Choroid plexus epithelial cell (primary cell): ENCODE measurements at places on chromosomes 1 and 21.

GRCh38 chr21:37208056-37208721 is 58.9 kb downstream of the VPS26C start:
- DNase-seq, result no peak

DNA sequence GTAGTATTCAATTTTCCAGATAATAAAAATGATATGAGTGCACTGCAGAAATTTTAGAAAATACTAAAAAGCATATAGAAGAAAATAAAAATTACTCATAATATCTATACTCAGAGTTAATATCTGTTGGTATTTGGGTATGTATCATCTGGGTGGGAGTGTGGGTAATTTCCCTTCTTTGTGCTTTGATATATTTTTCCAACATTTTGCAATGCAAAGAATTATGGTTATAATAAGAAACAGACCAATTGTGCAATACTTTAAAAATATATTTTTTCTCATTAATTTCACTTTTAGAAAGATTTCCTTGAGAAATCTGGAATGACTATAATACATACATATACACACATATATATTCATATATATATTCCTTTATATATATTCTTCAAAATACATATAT is 665.7 kb downstream of the ADGRL2 start:
- no peak for DNase-seq

- DNase-seq, result no peak
These were observed 231.9 kb downstream of the SDCCAG8 start for GRCh38 chr1:243487649-243488227.

- no peak for DNase-seq
These were observed 143.0 kb downstream of the DNM3 start for GRCh38 chr1:171984262-171984661.

DNA sequence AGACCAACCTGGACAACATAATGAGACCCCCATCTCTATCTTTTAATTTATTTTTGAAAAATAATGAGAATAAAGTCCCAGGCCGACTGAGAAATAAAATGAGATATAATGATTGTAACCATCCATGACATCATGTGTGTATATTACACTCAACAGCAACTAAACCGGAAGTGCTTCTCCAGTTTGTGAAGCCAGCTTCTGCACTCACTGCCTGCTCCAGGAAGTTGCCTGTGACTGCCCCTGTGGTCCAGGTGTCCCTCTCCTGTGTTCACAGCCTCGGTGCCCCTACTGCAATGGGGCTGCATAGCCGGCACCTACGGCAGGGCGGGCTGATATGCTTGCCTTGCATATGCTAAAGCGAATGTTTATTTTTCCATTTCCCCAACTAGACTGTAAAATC is 68.3 kb downstream of the SSBP3 start:
- peak; percentile 30 for DNase-seq

DNA sequence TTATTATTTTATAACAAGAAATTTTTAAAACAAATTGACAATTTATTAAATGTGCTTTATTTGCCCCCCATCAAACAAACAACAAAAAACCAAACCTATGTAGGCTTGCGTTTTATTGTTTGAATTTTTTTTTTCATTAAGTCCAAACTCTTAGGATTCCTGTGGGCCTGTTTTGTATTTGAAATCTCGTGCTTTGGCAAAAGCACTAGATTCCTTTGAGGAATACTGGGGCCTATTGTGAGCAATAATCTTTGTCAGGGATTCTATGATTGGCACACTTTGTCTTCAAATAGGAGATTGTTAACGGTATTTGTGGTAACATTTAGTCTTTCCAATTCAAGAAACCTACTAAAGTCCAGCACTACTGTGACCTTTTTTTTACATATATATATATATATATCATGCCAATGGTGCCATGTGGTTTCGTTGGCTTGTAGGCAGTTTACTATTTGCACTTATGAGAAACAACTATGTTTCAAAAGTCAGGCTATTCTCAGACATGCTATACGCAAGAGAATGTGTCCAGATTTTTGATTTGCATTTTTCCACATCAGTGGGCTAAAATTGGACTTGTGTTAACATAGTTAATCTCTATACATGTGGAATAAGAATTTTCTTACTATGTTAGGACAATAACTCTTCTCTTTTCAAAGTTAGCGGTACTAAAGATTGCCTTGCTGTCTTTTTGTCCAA is 70.4 kb upstream of the GREM2 start:
- no peak for DNase-seq
